ENCODE measurements at places on chromosomes 13 and 19.

DNA sequence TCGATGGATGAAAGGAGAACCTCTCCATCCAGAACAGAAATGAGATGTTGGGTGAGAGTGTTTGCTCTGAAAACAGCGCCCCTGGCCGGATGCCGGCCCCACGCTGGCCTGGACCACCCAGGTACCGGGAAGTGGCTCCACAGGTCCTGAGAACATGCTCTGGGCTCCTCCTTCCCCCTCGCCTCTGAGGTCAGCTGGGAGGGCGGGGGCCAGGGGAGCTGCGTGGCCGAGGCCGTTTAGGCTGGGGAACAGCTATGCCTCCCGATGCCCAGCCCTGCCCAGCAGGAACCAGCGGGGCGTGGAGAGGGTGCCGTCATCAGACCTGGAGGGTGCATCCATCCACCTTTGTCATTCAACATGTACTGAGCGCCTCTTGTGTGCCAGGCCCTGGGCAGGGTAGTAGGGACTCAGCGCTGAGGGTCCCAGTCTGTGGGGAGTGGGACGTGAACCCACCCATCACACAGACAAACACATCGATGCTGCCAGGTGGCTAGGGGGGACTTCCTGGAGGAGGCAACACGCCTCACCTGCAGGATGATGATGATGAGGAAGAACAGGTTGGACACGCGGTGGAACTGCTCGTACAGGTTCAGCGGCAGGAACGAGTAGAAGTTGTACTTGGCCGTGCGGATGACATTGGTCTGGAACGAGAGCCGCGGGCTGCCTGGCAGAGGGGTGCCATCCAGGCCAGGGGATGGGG lies 4.2 kb downstream of the ATP8B3 start:
- no peak for DNase-seq

- DNase-seq, result no peak
Observed at GRCh38 chr13:20824762-20825476, 51.2 kb upstream of the EEF1AKMT1 start.

GRCh38 chr13:21079221-21079620 lies 17.8 kb upstream of the LATS2 start:
- no peak for DNase-seq

GRCh38 chr13:84661718-84662117 lies 779.4 kb upstream of the SLITRK1 start:
- DNase-seq, result no peak

DNA sequence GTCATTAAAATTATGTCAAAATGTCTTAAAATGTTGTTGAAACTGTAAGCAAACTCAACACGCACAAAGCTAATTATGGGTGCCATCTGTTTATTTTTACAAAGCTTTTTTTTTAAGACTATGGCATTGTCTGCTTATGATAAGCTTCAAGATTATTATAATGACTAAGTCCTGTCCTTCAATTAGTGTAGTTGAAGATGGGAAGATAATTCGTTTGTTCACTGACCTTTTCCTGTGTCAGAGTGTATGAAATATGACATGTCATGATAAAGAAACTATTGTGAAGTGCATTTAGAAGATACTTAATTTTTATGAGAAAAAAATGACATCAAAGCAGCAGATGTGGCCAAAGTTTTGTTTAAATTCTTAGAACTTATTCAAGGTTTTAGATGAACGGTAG lies 211.3 kb downstream of the PCCA start:
- DNase-seq, result no peak

DNA sequence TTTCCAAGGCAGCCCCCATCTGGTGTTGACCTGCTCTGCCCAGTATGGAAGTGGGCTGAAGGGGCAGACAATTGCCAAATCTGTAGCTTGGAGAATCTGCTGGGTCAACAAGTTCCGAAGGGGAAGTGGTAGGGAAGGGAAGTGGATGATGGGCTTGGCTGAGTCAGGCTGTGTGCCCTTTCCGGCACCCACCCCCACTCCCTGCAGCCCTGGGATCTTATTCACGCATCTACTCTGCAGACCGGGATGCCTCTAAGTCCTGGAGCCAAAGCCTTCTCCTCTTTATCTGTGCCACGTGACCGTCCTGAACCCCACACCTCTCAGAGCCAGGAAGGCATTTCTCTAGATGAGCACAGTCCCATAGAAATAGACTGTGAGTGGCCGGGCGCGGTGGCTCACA lies 7.5 kb upstream of the C5AR2 start:
- peak; percentile 61 for DNase-seq

GRCh38 chr19:19146865-19147264 lies 8.6 kb upstream of the TMEM161A start:
- no peak for DNase-seq

DNA sequence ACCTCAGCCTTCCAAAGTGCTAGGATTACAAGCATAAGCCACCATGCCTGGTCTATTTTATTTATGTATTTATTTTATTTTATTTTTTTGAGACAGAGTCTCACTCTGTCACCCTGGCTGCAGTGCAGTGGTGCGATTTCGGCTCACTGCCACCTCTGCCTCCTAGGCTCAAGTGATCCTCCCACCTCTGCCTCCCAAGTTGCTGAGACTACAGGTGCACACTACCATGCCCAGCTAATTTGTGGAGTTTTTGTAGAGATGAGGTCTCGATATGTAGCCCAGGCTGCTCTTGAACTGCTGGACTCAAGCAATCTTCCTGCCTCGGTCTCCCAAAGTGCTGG lies 10.3 kb upstream of the ADGRE5 start:
- peak; percentile 39 for DNase-seq

DNA sequence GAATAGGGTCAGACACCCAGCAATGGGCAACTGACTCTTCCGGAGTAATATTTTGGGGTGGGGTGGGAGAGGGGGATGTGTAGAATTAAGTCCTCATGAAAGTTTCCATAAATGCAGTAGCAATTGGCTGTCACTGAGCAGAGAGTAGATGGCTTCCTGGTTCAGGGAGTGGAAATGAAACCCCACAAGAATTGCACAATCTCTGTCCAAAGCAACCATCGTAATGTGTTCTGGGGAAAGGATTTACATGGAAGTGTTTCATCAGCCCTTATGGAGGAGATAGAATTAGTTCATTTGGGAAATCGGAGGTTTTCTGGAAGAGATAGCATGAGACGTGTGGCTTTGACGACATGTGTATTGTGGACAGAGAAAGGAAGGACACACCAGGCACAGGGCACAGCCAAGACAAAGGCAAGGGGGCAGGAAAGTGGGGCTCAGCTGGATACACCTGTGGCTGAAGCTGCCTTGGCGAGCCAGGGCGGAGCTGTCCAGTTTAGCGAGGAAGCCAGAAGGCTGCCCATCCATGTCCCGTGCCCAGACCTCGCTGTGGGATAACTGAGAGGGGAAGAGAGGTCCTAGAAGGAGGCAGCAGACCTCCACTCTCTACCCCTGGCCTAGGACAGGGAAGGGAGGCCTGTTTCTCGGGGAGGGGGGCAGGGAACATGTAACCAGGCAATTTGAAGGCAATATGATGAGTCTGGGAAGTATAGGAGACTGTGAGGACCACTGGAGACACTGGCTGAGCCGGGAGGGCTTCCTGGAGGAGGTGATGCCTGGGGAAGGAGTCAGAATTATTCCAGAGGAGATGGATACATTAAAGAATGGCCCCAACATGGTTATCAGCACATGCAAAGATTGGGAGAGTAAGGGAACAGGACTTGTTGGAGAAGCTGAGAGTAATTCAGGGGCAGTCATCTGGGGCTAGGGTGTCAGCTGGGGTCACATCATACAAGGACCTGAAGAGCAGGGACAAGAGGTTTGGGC lies 2.6 kb upstream of the CLEC4G start:
- DNase-seq, result peak; percentile 42

DNA sequence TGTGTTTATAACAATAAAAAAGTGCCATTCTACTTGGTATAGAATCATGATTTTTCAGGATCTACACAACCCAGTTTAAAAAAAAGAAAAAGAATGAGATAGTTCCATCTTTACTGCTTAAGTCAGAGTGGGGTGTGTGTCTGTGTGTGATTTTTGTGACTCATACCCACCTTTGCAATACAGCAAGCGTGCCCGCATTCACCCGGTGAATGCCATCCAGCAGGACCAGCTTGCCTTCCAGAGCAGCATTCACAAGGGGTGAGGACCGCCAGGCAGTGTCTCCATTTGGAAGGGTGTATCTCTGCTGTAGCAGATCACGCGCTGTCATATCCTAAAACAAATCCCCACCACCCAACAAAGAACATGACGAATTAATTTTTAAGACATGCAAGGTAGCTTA lies 127.7 kb downstream of the VWA8 start:
- DNase-seq, result no peak

GRCh38 chr19:45095496-45096413 lies 2.8 kb downstream of the PPP1R37 start:
- DNase-seq, result no peak

DNA sequence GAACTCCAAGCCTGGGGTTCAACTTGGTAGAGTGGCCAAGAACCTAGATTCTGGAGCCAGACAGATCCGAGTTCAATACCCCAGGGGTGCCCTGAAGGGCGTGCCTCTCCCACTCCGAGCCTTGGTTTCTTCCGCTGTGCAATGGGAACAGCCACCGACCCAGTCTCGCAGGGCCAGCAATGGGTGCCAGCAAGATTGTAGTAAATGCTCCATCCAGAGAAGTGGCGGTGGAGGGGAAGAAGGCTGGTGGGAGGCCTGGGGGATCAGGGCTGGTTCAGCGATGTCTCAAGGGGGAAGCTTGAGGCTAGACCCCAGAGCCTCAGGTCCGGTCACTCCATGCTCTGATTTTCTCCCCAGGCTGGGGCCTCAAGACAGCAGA lies 4.5 kb downstream of the WIZ start:
- no peak for DNase-seq

DNA sequence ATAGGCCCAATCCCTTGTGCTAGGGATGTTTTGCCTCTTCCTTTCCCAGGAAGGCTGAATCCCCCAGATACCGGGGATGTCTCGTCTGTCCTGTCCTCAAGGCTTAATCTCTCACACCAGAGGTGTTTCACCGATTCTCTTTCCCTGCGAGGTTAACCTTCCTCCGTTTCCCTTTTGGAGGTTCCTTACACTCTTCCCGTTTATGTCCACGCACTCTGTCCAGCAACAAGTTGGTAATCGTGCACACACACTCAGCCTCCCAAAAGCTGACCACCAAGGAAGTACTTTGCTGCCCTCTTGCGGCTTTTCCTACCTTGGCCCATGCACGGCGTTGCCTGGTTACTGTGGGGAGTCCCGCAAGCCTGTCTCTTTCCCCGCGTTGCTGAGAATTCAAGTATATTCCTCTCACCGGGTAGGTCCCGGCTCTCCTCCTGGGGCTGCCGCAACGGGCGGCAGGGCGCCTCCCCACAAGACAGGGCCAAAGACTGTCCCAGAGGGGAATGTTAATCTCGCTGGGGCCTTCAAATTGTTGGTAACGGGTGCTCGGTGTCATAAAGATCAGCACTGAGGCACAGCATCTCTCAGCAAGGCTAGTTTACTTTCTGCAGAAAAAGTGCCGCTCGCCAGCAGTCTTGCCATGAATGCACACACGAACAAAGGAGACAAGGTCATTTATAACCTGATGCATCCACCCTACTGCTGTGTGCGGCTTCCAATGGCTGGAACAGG lies 36.7 kb upstream of the CD177 start:
- no peak for DNase-seq

GRCh38 chr19:55486043-55486970 lies 1.3 kb downstream of the NAT14 start:
- no peak for DNase-seq

DNA sequence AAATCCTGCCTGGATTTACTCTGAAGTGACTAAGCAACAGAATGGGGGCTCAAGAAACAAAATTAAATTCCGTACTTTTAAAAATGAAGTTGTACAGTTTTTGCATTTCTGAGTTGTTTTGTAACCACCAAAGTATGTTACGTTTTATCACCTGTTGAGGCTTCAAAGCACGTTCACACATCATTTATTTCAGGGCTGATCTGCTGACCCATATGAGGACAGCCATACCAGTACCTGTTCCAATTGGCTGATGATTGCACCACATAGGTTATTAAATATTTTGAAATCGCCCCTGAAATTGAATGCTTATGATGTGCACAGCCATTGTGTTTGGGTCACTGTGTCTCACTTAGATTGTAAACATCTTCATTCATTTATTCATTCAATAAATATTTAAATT lies 72.0 kb upstream of the FLT1 start:
- DNase-seq, result no peak

All from CD4-positive, alpha-beta T cell treated with Interferon alpha-2 for 1 hour (primary cell).